ENCODE measurements at places on chromosomes 4 and X. TPM values are rescaled to one million over a fixed set of nuclear protein-coding genes. Genes with fewer than 3 reads are reported as not detected.

DNA sequence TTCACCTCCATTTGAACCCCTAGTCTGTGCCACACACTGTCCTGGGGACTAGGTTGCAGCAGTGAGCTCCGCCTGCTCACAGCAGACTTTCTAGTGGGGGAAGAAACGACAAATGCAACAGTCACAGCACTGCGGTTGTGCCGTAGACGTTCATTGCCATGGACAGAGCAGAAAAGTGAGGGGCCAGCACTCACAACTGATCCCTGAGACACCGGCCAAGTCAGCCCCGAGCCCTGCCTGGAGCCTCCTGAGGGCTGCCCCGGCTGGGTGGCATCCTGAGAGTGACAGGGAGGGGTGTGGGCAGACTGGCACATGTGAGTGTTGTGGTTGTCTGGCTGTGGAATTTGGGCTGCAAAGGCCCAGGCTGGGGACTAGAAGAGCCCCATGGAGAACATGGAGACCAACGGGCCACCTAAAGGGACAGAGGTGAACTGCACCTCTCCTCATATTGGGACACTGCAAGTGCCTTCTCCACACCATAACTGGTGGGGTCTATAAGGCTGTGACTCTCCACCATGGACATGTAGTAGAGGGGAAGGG, 4.6 kb downstream of the DUSP9 start:
- no peak for DNase-seq

DNA sequence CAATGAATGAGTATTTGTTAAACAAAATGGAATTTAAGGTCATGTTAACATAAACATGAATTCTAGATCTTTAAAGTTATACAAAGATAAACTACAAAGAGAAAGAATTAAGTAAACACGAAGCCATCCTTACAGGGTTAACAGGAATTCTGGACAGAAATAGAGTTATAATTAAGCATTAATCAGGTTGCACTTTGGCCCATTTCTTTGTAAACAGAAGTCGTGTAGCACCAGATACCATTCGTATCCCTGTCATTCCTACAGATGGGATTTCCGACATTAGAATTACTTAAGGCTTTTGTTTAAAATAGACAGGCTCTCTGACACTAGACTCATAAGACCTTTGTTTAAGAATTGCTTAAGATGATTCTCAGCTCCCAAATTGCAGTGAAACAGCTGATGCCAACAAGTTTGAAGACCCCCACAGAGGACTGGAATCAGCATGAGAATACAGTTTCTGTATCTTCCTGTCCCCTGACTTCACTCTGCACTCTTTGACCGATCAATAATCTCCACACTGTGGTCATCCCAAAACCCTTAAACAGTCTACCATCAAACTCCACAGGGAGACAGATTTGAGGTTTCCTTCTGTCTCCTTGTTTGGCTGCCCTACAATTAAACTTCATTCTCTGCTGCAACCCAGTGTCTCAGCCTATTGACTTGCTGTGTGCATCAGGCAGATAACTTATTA, 22.3 kb upstream of the TMEM150C start:
- no peak for DNase-seq

DNA sequence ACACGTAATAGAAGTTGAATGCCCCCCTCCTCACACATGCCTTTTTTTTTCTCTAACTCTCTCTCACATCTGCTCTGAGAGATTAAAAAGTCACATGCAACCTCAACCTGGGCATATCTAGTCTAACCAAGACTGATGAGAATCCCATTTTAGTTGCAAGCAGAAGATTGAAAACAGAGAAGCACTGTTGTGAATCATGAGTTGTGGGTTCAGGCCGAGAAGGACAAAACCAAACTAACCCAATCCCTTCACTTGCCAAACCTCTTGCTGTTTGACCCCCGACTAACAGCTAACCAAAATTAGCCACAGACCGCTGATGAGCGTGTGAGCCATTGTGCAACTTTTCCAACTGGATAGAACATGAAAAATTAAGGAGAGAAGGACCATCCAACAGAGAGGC, 31.8 kb downstream of the CXCL1 start:
- DNase-seq: no peak

GRCh38 chr4:14259936-14260335, 632.4 kb upstream of the BOD1L1 start:
- no peak for DNase-seq

GRCh38 chr4:155025762-155026457, 182.5 kb upstream of the NPY2R start:
- peak; percentile 13 for DNase-seq

Gene TEX13D
- total RNA-seq: not detected

GRCh38 chr4:147360301-147360700, 120.6 kb upstream of the EDNRA start:
- DNase-seq: peak; percentile 50

Gene CT45A1
- total RNA-seq: not detected

- DNase-seq: peak; percentile 67
These were observed 174.6 kb downstream of the ZNF330 start for GRCh38 chr4:141395246-141395830.

- no peak for DNase-seq
These were observed 560.5 kb downstream of the MID1IP1 start for GRCh38 chrX:39361736-39362135.

DNA sequence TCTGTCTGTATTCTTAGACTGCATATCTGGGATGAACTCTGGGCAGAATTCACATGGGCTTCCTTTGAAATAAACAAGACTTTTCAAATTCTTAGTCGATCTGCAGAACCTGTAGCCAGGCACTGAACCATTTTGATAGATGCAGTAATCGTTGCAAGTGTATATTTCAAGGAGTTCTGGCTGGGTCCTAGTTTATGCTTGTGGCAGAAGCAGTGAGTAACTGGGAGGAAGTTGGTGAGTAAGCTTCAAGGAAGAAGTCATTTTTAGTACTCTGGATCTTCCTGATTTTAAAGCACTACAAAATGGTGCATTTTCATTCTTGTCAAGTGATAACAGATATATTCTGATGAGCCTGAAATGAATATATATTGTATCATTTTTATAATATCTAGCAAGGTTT, 9.5 kb downstream of the HPRT1 start:
- peak; percentile 54 for DNase-seq

DNA sequence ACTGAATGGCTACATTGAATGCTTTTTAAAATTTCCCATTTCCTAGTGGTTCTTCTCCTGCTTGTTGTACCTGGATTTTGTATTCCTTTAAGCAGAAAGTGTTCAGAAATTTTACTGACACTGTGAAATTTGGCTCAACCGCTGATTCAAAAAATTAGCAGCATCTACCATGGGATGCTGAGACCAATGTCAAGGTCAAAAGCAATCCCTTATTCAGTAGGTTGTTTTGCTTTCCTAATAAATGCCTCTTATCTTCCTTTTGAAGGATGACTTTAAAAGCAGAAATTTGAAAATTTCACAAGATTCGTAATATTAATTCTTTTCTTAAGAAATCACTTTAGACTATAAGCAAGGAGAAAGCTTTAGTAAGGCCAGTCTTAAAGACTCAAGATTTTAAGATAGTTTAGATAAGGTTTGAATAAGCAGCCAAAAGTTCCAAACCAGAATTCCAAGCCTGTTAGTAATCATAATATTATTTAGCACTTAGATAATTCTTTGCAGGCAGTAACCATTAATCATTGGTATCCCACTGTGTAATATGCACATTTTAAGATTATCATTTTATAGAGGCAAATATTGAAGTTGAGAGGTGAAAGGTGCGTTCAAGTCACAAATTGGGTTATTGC, 508.8 kb downstream of the ANKRD50 start:
- DNase-seq: peak; percentile 27

Gene PGRMC2
- total RNA-seq: 12.4 TPM

DNA sequence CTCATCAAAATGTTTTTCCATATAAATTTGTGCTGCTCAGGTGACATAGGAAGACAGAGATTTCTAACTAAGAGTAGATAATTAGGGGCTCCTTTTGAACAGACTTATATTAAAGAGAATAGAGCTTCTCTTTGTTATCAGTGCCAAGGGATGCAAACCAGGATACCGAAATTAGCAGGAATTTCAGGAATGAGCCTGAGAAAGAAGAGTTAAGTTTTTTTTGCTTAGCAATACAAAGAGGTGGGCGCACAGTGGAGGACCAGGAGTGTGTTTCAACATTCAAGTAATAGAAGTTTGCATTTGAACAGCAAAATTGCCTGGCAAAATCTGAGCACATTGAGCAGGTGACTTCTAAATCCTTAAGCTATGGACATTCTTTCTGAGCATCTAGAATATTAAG, 541.3 kb downstream of the GBA3 start:
- DNase-seq: no peak

DNA sequence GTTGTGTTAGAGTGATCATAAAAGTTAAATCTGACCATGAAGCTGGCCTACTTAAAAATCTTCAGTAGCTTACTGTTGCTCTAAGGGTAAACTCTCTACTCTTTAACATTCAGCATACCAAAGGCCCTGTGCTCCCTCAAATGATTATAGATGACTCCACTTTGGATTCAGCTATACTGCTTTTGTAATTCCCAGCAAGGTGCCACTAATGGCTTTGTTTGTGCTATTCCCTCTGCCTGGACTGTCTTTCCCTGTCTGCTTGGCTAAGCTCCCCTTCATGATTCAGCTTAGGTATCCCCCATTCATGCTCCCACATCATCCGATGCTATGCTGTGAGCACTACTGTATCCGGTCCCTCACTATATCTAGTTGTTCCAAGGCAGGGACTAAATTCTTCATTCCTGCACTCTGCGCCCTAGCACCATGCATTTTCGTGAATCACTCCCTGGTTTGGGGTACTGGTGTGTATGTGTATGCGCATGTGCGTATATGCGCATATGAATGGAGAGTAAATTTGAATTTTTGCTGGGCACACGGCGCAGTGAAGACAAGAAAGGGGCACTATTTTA, 453 bp upstream of the PBDC1 start:
- DNase-seq: no peak

GRCh38 chrX:39577985-39578869, 519.5 kb downstream of the BCOR start:
- no peak for DNase-seq

Data from bronchial epithelial cell (primary cell).